ENCODE measurements at places on chromosomes 7 and 10.

DNA sequence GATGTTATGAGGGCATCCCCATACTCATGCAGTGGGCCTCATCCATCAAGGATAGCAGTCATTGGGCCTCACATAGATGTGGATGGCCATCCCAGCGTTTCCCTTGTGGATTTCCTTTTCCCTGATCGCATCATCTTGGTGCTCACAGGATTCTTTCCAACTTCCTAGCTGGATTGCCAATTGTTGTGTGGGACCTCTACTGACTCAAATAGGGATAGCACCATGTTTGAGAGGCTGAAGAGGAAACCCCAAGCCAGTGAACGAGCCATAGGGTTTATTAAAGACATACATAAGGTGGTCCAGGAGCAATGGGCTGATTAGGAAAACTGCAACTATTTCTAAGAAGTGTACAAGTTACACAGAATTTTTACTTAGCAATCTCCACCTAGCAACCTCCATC, 21.8 kb downstream of the ASZ1 start:
- no peak for DNase-seq

GRCh38 chr7:37377231-37377630, 71.4 kb downstream of the ELMO1 start:
- DNase-seq, result no peak

DNA sequence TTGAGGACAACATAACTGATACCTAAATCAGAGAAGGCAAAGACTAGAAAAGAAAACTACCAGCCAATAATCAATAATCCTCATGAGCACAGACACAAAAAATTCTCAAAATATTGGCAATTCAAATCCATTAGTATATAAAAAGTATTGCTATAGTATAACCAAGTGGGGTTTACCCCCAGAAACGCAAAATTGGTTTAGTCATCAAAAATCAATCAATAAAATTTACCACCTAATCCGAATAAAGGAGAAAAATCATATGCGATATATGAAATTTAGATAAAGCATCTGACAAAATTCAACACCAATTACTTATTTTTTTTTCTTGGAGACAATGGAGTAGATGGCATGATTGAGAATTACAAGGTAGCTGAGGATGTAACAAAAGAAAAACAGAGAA, 11.2 kb upstream of the ING3 start:
- no peak for DNase-seq

DNA sequence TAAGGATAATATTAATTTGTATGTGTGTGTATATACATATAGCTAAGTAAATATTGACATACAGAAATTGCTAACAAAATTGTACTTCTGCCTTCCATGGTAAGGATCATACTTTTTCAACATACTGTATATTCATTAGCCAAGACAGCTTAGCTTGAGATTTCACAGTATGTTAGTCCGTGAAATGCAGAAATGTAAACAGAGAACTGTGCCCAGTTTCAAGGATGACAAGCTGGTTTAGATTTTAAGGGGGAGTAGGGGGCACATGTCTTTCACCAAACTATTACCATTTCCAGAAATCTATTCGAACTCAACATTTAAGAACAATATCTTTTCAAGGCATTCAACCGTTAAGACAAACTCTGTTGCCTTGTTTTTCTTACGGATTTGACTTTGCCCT, 182.2 kb downstream of the SORCS1 start:
- peak; percentile 21 for DNase-seq

- no peak for DNase-seq
Measured at GRCh38 chr10:18082381-18082780, 57.8 kb upstream of the CACNB2 start.

DNA sequence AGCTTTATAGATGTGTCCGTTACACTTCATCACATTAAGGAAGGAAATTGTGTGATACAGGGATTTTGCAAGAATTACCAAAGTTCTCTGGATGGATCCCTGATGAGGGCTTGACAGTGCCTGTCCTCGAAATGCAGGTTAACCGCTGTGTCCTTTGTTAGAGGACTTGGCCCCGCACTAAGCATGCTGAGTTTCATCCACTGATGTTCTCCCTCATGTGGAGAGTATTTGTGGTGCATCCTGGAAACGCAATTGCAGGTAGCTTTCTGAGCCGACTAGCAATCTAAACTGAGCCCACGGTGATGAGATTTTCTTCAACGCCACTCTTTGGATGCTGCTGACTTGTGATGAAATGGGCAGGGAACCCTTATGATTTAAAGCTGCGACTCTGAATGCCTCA, 71.9 kb upstream of the STK17A start:
- no peak for DNase-seq

GRCh38 chr10:69348816-69349541, 67.7 kb downstream of the TACR2 start:
- DNase-seq, result no peak

DNA sequence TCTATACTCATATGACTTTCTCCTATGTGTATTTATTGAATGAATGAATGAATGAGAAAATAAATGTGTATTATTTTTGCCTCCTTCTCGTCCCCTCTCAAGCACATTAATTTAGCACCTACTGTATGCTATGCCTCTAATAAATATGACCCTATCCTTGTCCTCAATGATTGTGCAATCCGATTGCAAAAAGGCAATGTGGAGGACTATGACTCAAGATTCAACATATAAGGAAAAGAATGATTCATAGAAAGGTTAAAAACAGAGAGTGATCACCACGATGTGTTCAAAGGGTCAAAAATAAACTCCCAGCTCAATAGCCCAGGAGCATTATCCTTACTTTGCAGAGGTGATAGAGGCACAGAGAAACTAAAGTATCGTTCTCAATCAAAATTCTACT, 322.8 kb upstream of the SORCS1 start:
- no peak for DNase-seq

DNA sequence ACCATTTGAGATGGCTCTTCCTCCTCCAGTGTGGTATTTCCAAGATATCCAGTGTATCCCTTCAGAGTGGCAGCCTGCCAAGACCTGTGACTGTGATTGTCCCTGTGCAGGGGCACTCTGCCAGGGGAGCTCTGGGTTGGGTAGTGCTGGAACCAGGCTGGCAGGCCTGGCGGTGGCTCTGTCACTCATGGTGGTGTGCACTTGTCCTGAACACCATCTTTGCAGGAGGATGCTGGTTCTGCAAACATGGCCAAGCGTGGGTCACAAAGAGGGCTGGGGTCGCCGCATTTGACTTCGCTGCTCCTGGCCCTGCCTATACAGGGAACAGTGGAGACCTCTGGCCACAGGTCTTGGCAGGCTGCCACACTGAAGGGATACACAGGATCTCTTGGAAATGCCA, 205.2 kb downstream of the PRPF18 start:
- DNase-seq, result no peak

GRCh38 chr7:142800088-142800487, 29.3 kb downstream of the PRSS2 start:
- DNase-seq, result no peak

GRCh38 chr10:68153473-68154210, 44.4 kb downstream of the MYPN start:
- peak; percentile 99 for DNase-seq

- no peak for DNase-seq
Measured at GRCh38 chr10:44926751-44927351, 15.7 kb downstream of the TMEM72 start.

DNA sequence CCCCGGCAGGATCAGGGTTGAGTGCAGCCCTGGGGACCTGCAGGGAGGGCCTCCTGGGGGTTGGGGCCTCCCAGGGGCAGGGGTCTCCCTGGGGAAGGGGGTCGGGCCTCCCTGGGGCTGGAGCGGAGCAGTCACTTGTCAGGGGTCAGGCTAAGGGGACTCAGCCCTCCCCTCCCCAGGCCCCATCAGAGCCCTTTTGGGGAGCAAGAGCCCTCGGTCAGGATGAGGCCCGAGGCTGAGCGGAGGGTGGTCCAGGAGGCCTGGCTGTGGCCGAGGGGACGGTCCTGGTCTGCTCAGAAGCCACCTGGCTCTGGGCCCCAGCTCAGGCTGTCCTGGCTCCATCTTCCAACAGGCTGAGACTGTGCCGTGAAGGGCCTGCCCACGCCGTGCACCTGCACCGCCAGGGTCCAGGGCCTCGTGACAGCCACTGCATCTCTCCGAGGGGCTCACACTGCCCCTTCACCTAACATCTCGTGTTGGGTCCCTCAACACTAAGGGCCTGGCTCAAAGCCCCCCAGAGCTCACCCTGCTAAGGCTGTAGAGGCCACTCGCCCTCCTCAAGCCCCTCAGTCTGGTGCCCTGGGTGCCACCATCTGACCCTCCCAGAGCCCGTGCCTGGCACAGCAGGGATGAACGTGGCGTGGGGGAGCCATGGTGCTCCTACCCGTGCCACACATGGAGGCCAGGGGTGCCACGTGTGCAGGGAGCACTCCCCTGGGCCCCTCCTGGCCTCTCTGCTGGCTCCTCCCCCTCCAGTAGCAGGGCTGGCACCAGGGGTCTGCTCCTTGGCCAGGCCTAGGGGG, 12.9 kb downstream of the BHLHA15 start:
- DNase-seq, result peak; percentile 7

DNA sequence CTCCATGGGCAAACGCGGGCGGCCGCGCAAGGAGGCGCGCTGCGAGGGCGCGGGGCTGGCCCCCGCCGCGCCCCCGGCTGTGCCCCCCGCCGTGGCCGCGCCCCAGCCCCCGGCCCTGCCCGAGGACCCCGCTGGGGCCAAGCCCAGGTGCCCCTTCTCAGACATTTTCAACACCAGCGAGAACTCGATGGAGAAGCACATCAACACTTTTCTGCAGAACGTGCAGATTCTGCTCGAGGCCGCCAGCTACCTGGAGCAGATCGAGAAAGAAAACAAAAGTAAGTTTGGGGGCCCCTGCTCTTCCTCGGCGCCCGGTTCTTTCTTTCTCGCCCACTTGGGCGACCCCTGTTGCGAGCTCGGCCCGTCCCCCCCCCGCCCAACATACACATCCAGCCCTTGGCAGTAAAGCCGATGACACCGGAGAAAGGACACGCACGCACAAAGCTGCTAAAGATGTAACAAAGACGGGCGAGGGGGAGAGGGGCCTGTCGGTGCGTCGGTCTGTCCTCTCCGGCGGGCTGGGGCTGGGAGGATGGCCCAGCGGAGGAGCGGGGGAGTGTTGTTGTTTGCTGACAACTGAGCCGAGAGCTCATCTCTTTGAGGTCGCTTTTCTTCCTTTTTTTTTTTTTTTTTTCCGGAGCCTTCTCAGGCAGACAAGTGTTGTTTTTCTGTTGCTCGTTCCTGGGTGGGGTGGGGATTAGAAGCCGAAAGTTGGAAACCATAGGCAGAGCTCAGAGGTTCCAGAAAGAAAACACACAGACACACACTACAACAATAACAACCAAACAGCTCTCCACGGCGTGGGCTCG, 604 bp downstream of the MXI1 start:
- DNase-seq, result peak; percentile 63

- no peak for DNase-seq
Measured at GRCh38 chr10:90769946-90770841, 87.6 kb downstream of the HTR7 start.

- DNase-seq, result peak; percentile 88
Measured at GRCh38 chr10:27242951-27243551, 2.5 kb upstream of the ACBD5 start.

- no peak for DNase-seq
Measured at GRCh38 chr10:34405611-34406462, 409.3 kb downstream of the PARD3 start.

DNA sequence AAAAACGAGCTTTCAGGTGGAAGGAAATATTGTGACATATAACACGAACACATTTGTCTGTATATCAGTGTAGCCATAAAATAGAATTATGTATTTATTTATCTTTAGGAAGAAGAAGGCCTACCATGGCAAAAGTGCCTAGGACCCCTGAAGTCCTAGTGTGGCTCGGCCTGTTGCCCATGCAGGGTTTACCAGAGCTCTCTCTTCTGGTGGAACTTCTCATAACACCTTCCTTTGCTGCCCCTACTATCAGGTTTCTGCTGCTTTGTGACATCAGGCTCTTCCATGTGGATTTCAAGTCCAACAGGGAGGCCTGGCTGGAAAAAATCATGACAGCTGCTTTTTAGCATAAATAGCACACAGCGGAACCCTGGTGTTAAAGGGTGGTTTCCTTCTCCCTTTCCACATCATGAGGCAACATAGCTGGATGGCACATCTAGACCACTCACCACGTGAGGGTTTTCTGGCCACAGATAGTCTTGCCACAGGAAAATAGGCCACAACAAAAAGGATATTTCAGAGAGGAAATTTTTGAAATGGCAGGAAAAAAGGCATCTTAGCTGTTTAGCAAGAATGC, 44.8 kb upstream of the ADO start:
- no peak for DNase-seq

DNA sequence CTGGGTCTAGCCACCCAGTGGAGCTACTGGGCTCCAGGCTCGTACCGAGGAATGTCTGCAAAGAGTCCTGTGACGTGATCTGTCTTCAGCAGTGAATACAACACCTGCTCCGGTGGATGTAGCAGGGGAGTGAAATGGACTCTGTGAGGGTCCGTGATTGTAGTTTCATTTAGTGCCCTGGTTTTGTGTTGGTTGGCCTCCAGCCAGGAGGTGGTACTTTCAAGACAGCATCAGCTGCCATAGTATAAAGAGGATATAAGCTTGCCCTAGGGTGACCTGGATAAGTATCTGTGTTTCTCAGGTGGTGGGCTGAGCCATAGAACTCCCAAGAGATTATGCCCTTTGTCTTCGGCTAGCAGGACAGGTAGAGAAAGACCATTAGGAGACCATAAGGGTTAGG, 24.6 kb upstream of the WNT2 start:
- DNase-seq, result no peak

DNA sequence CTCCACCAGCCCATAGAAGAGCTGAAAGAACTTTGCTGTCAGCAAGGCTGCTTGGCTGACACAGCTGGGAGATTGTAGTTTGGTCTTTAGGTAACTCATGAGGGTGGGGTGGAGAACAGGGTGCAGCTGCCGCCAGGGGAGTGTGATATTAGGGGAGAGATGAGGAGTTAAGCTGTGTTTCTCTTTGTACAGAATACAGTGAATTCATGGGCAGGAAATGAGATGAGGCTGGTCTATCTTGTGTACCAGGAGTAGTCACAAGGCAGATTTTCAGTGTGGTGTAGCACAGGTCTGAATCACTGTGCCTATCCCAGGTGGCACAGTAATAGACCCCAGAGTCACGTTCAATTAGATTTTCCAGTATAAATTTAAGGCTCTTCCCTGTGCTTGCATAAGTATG, 56.6 kb upstream of the TARP start:
- DNase-seq, result no peak

- DNase-seq, result no peak
Measured at GRCh38 chr7:36943591-36944435, 219.5 kb upstream of the AOAH start.
